ENCODE measurements at places on chromosomes 2 and 18.

- DNase-seq, result no peak
Measured at GRCh38 chr2:155643056-155643775, 689.3 kb downstream of the NR4A2 start.

GRCh38 chr2:71618327-71619113, 165.2 kb downstream of the DYSF start:
- peak; percentile 12 for DNase-seq

DNA sequence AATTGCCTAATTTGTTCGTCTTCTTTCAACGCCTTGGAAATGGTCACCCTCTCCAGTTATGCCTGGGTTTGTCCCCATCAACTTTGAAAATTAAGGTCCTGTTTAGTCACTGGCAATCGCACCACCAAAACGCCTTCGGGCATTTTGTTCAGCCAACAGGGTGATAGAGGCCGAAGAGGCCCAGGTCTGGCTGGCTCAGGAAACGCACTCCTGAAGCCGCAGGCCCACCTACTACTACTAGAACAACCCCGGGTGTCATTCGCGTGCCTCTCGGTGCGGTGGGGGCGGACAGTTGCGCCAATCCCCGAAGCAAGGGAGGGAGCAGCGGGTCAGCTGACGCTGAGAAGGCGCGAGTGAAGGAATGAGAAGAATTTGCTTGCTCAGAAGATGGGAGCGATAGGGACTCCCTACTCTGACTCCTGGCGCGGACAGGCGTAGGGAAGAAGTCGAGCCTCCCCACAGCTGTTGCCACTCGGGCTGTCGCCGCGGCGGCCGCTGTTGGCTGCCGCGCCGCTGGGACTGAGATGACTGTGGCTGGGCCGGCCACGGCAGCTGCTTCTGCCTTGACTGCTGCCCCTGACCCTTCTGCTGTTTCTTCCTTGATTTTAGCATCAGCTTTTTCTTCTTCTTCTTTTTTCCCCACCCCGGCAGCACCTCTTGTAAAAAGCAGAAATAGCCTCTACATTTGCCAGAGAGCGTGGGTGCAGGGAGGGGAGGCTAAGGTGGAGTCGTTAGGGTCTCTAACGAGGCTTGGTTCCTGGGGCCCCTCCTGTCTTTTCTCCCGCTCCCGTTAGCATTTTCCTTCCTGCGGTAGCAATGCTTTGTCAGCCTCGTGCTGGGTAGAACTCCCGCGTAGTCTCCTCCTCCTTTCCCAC, 387.6 kb downstream of the FIGN start:
- no peak for DNase-seq

GRCh38 chr2:86216575-86217555, 17.6 kb downstream of the MRPL35 start:
- no peak for DNase-seq

DNA sequence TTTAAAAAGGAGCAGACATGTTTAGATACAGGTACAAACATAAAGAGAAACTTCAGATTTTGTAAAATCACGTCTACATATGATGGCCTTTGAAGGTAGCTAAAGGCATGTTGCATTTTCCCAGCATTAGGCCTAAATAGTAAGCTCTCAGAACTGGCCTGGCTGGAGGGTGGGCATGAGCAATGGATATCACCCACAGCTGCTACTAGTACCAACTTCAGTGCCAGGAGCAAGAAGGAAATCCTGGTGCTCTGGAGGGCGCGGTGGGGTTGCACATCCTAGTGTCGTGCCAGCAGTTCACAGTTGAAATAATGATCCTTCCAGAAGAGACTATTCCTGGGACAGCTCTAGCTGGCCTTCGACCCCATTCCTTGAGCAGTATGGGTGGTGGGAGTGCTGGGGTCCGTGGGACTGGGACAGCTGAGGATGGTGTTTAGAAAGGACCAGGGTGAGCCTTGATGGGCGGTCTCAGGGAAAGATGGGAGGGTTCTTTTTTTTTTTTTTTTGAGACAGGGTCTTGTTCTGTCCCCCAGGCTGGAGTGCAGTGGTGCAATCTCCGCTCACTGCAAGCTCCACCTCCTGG, 4.9 kb downstream of the DES start:
- no peak for DNase-seq

- no peak for DNase-seq
Measured at GRCh38 chr2:186950694-186951093, 101.7 kb upstream of the ZSWIM2 start.

- DNase-seq, result no peak
Measured at GRCh38 chr2:239814116-239814860, 210.9 kb downstream of the NDUFA10 start.

DNA sequence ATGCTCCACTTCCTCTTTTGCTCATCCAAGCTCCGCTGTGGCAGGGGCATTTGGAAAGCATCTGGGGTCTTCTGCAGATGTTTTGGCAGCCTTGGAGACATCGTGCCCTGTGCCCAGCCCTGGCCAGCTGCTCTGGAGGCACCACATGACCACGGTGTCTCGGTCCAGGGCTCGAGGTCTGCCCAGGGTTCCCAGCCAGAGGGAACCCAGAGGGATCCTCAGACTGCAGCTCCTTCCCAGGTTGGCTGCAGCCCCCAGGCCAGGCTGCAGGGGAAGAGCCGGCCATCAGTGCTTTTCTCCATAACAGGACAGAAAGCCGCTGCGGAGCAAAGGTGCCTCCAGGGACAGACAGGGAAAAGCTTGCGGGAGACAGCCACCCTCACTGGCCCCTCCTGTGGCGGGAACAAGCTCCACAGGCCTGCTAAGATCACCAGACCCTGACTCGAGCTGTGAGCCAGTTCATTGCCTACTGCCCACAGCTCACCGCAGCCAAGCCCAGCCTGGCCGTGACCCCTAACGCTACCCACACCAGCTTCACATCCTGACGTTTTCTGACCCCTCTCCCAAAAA, 74.7 kb downstream of the SMAD7 start:
- peak; percentile 61 for DNase-seq

DNA sequence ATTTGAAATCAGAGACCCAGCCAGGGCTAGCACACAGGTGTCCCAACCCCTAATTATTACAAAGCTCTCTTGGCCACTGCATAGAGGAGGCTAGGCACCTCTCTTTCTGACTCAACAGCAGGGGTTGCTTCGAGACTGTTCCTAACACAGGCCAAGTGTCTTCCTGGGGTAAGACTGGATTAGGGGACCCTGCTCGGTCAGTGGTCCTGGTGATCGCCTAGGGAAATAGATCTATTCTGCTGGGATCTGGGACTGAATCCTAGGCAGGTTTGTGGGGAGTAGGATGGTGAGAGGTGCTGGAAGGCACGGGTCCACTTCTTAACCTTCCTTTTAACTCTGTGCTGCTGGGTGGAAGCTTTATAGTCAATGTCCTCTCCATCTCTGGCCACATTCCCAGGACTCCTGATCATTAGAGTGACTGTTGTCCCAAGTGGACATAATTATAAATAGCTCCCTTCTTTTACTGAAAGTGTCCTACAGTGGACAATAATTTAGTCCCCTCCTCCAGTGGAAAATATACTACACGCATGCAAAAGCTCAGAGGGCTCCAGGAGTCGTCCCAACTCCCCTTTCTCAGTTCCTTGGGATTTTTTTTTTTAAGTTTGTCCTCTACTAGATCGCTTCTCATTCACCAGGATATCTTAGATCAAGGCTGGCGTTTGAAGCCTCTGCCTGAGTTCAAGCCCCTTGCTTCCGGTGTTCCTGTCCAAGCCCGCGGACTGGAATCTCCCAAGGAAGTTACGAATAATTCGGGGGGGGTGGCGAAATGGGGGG, 1.3 kb upstream of the TRIB2 start:
- no peak for DNase-seq

- no peak for DNase-seq
Measured at GRCh38 chr2:75810611-75811330, 100.1 kb upstream of the GCFC2 start.

- DNase-seq, result no peak
Measured at GRCh38 chr2:119617455-119617854, 61.5 kb upstream of the TMEM177 start.

DNA sequence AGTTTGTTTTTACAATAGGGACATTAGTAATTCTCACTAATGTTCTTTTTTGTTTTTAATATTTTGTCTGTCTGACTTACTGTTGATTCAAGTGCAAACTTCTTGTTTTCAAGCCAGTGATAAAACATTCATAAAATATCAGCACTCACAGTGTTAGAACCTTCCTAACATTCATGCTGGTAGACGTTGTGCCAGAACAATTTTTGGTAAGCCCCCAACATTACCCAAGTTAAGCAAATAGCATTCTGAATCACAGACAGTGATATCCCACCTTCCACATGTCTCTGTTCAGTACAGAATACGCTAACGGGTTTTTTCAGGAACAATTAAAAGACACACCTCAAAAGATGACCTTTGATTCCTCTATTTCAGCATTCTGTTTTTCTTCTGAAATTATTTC, 390.3 kb downstream of the ARHGAP15 start:
- DNase-seq, result no peak

GRCh38 chr2:119316066-119316465, 50.6 kb downstream of the C2orf76 start:
- DNase-seq, result no peak

DNA sequence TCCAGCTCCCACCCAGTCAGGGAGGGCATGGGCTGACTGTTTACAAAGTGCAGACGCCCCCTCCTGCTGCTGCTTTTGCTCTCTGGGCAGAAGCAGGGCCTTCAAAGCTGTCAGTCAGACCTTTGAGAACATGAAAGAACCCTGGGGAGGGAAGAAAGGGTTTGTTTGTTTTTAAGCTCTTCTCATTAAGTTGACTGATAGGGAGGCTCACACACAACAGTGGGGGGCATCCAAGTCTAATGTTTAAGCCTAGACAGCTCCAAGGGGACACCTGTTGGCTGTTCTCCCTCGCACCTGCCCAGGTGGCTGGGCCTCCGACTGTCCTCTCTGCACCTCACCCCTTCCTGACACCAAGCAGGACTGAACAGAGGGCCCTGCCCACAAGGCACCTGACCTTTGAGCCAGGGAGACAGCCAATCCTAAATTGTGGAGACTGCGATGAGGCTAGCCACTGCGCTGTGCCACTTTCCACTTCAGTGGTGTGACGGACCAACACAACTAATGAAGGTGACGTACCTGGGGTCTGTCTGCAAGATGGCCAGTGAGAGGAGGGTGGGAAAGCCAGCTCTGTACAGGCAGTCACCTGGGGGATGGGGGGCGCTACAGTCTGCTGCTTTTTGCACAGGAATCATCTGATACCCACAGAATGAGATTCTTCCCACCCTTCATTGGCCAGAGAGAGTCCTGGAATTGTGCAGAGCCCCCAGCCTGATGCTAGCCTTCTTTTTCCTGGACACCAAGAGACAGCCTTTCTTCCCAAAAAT, 16.3 kb downstream of the ST6GAL2 start:
- no peak for DNase-seq

DNA sequence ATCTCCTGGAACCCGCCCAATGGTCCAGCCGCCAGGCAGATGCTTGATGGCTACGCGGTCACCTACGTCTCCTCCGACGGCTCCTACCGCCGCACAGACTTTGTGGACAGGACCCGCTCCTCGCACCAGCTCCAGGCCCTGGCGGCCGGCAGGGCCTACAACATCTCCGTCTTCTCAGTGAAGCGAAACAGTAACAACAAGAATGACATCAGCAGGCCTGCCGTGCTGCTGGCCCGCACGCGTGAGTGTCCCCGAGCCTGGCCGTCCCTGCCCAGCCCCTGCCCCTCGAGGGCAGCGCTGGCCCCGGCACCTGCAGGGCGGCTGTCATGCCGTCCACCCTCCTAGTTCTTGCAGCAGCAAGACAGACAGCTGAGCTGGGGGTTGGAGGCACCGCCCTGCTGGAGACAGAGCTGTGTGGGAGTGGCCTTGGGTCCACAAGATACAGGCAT, 36.7 kb downstream of the MTERF4 start:
- DNase-seq, result peak; percentile 10

GRCh38 chr2:66113988-66114625, 320.8 kb upstream of the MEIS1 start:
- no peak for DNase-seq

- no peak for DNase-seq
Measured at GRCh38 chr2:214127571-214127970, 283.3 kb upstream of the VWC2L start.

Data from BE2C (cell line).